ENCODE measurements at places on chromosomes 4 and X. TPM values are rescaled to one million over a fixed set of nuclear protein-coding genes. Genes with fewer than 3 reads are reported as not detected.

The SHISA3 gene
- total RNA-seq, result 0.38 TPM

GRCh38 chrX:49162620-49163019 is at the start of gene MAGIX:
MAGIX (plus strand) TSS chrX:49162758; CDS start chrX:49162890, 132 bp downstream.
- no peak for DNase-seq

GRCh38 chr4:111648056-111648455 is 497.2 kb upstream of the FAM241A start:
- no peak for DNase-seq

The NEXMIF gene
- total RNA-seq, result not detected

- no peak for DNase-seq
Measured at GRCh38 chr4:71595576-71596108, 188.2 kb downstream of the GC start.

DNA sequence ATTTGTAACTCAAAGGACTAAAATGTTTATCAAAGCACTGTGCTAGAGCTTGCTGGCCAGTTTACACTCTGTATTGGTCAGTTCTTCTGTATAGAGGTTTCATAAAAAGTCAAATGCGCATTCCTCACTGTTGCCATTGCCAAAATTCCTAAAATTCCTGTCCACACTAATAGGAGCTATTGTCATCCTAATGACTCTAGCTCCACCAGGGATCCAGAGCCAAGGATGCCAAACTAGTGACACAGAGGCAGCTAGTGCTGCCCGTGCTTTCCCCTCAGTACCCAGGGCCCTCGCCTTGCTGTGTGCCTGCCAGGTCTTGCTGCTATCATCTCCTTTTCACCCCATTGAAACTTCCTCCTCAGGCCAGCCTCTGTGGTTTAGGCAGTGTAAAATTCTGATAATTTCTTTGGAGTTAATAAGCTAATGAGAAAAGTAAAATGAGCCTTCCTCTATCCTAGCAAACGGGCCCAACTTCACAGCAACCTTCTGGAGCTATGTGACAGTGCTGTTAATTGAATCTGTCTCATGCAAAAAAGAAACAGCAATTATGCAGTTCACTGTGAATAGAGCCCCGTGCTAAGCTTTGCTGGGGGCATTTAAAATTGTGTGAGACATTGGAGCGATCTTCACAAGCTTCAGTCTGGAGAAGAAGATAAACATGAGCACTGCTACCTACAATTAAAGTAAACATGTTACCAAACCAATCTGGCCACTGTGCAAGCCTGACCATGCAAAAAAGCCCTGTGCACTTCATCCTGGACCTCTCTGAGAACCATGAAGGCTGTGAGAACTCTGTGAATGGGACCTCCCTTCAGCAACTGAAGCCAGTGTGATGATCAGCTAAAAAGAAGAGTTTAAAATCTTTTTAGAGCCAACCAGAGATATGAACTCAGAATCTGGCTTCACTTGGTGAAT is 43.1 kb upstream of the FGF2 start:
- no peak for DNase-seq

GRCh38 chr4:73988061-73988460 is at the start of gene PPBP:
PPBP (minus strand) TSS chr4:73988190; CDS start chr4:73988103, 87 bp downstream.
- no peak for DNase-seq

The NAP1L2 gene
- not detected for total RNA-seq

DNA sequence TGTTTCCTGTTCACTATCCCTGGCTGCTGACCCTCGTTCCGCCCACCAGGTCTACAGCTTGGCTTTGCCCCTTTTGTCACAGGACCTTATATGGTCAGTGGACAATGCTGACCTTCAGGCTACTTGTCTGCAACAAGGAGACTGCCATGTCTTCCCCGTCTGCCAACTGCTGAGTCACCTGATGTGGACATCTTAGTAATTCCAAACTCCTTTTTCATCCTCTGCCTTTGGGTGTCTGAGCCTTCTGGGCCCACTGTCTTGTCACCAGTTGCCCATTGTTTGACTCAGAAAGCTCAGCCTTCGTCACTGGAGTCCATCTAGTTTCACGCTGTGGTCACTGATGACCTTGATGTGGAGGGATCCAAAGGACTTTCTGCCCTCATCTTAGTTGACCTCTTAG is 30.2 kb downstream of the GPRIN3 start:
- DNase-seq, result no peak

The TCEAL2 gene
- not detected for total RNA-seq

The DDIT4L gene
- total RNA-seq, result not detected

The VCX gene
- not detected for total RNA-seq

GRCh38 chrX:139640259-139640658 is 67.7 kb downstream of the MCF2 start:
- no peak for DNase-seq

GRCh38 chrX:24144528-24144927 is 5.0 kb upstream of the ZFX start:
- DNase-seq, result no peak

The ADRA2C gene
- 0.21 TPM for total RNA-seq

- peak; percentile 15 for DNase-seq
Measured at GRCh38 chrX:48475296-48475695, 703 bp upstream of the FTSJ1 start.

Measured in OCI-LY7 (cell line).